Lung (tissue), 17 donors: ENCODE measurements at places on chromosomes 2 and 18. TPM values are rescaled to one million over a fixed set of nuclear protein-coding genes. Genes with fewer than 3 reads are reported as not detected.

Gene PEX13
- 22.2 TPM for total RNA-seq

DNA sequence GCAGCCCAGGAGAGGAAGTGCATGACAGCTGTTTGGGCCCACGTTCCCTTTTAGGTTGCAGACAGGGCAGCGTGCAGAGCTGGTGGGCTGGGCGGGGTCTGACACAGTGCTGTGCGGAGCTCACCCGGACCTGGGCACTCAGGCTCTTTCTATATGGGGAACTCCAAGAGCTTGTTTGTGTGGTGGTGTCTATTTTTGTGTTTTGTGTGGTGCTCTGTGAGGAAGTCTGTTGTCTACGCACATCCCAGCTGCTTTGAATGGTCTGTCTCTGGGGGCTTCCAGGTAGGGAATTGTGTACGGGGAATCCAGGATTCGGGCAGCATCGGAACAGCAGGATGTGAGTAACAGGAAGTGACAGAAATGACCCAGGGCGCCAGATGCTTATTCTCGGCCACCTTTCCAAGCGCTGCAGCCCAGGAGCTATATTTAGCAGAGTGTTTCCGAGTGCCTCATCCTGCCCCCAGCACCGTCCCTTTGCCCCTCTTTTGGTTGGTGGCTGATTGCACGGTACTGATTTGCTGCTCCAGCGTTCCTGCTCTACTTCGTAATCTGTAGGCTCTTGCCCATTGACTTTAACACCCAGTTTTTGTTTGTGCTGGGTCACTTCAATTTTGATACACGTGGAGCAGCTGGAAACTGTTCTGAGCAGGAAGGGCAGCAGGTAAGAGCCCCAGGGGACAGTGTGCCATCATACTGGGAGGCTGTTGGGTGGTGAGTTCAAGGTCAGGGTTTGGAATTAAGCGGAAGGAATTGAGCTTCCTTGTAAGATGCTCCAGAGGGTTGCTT lies 64.7 kb downstream of the DGKD start:
- H3K4me1 ChIP-seq: peaks cover 36% of the 10 kb centered on the region
- H3K4me3 ChIP-seq: no peak overlapping the region
- H3K27me3 ChIP-seq: no peaks in the 10 kb centered on the region
- H3K36me3 ChIP-seq: no peaks in the 10 kb centered on the region
- peak overlapping the region; percentile 92 for H3K27ac ChIP-seq

DNA sequence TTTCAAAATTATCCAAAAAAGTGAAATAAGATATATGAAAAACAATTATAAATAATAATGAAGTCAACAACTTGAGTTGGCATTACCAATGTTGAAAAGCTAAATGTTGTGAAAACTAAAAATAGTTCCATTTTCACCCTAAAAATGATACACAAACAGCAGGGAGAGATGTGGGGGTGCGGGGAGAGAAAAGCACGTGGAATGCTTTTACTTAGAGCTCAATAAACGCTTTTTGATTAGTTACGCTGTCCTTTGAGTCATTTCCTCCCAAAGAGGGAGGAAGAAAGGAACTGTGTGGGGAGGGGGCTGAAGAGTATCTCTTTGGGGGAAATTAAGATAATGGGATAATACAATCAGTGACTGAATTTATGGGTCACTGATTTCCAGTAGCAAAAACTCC lies 29.2 kb downstream of the ZNF521 start:
- H3K36me3 ChIP-seq: no peaks in the 10 kb centered on the region
- H3K4me1 ChIP-seq: peaks cover 26% of the 10 kb centered on the region
- no peak overlapping the region for H3K27ac ChIP-seq
- no peak for DNase-seq
- H3K27me3 ChIP-seq: no peaks in the 10 kb centered on the region

GRCh38 chr2:62217421-62217820 lies 21.5 kb downstream of the B3GNT2 start:
- no peak overlapping the region for H3K4me3 ChIP-seq
- H3K27ac ChIP-seq: peak overlapping the region; percentile 11
- DNase-seq: no peak
- H3K27me3 ChIP-seq: no peaks in the 10 kb centered on the region
- H3K4me1 ChIP-seq: no peaks in the 10 kb centered on the region

Gene ANKRD30BL
- not detected for total RNA-seq

Gene PASK
- 21.8 TPM for total RNA-seq

Gene GPR75
- total RNA-seq: 1.4 TPM

DNA sequence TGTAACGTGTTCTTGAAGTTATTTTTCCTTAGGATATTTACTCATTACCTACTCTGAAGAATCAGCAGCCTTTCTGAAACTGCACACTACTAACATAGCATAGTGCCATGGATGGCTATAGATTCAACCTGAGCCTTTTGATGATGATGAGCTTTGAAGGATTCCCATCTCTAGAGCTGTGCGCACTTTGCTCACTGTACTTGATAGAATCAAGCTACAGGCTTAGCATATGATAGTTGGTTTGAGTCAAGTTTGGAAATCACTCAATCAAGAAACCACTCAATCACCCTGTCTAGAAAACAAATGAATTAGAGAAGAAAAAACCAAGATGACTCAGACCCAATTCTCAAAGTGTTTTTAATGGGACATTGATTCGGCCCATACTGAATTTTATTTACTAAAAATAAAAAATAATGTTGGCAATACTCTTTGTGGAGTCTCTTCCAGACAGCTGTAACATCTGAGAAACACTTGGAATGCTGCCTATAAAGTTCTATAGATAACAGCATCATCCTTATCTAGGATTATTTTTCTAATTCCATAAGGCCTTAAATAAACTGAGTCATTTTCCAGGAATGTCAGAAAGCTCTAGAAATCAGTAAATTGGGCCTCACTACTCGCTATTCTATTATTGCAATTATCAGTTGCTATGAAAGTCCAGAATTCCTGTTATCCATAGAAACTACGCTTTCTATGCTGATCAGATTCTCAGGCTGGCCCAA lies 259.0 kb upstream of the ERBB4 start:
- no peak overlapping the region for H3K27ac ChIP-seq
- no peaks in the 10 kb centered on the region for H3K4me1 ChIP-seq
- DNase-seq: peak; percentile 32
- H3K36me3 ChIP-seq: no peaks in the 10 kb centered on the region
- H3K4me3 ChIP-seq: no peak overlapping the region
- no peaks in the 10 kb centered on the region for H3K27me3 ChIP-seq

DNA sequence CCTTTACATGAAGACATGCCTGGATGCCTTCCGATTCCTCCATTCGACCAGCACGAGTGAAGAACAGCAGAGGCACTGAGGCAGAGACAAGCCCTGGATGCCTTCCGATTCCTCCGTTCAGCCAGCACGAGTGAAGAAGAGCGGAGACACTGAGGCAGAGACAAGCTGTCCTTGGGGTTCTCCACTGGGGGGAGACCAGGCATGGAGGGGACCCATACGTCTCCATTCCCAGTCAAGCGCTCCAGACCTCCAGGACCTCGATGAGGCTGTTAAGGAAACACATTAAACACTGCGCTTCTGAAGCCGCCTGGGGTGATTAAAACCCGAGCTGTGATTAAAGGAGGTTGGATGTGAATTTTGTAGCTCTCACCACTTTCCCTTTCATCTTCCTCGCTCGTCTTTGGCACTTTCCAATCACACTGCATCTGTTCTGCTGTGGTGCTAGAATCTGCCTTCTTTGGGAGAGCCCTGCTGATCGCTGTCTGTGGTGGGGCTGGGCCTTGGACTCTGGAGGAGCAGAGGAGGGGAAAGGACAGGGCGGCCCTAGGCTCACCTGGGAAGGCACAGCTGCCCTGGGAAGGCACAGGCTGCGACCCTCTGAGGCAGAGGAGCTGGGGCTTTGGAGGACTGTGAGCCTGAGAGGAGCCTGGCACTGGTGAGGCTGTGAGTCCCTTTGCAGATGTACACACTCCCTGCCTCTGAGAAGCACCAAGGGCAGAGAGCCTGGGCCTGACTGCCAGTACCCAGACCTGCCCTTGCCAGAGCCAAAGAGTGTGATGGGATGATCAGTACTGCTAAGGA lies 463.1 kb upstream of the HS6ST1 start:
- no peaks in the 10 kb centered on the region for H3K36me3 ChIP-seq
- H3K4me3 ChIP-seq: no peak overlapping the region
- no peak overlapping the region for H3K27ac ChIP-seq
- DNase-seq: no peak
- no peaks in the 10 kb centered on the region for H3K27me3 ChIP-seq
- H3K4me1 ChIP-seq: no peaks in the 10 kb centered on the region

- H3K4me1 ChIP-seq: no peaks in the 10 kb centered on the region
- H3K4me3 ChIP-seq: no peak overlapping the region
- no peak overlapping the region for H3K27ac ChIP-seq
- H3K27me3 ChIP-seq: no peaks in the 10 kb centered on the region
- no peak for DNase-seq
Observed at GRCh38 chr2:161370981-161371380, 45.1 kb upstream of the TBR1 start.

DNA sequence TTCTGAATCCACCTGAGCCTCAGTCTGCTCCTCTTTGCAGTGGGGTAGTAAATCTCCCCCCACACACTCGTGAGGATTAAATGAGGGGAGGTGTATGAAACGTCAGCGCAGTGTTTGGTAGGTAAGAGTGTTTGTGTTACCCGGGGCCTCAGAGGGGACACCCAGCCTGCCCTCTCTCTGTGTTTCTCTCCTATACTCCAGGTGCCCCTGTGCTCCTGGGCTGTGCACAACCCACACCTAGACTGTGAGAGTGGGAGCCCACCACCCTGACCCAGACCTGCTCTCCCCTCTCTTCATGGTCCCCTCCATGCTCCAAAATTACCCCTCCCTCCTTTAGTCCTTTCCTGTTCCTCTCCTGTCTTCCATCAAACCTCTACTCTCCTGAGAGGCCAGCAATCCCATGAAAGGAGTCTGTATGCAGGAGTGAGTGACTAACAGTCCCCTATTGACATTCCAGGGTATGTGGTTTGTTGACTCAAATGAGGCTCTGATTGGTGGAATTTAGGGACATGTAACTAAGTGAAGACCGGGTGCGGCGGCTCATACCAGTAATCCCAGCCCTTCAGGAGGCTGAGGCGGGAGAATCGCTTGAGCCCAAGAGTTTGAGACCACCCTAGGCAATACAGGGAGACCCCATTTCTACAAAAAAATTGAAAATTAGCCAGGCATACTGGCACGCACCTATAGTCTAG lies 10.4 kb downstream of the CIB4 start:
- H3K36me3 ChIP-seq: no peaks in the 10 kb centered on the region
- H3K4me3 ChIP-seq: no peak overlapping the region
- no peak overlapping the region for H3K27ac ChIP-seq
- peak; percentile 54 for DNase-seq

- no peaks in the 10 kb centered on the region for H3K27me3 ChIP-seq
- H3K27ac ChIP-seq: no peak overlapping the region
- no peaks in the 10 kb centered on the region for H3K4me1 ChIP-seq
- peaks cover 2% of the 10 kb centered on the region for H3K36me3 ChIP-seq
- no peak overlapping the region for H3K4me3 ChIP-seq
Observed at GRCh38 chr2:3173031-3173430, 204.6 kb downstream of the EIPR1 start.

DNA sequence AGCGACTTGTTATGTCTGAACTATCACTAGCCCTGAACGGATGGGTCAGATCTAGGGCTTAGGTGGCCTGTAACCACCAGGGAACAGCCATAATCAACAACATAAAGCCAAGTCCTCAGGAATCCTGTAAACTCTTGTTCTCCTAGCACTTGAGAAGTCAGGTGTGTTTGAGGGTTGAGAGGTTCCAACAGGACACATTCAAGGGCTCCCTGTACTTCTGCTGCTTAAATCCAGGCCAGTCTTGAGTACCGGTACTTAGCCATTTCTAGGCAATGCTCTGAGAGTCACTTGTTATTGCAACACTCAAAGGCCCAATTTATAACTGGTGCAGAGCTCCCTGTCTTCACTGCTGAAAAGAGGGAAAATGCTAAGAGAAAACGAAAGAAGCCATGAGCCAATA lies 21.6 kb upstream of the SLC40A1 start:
- no peaks in the 10 kb centered on the region for H3K36me3 ChIP-seq
- no peaks in the 10 kb centered on the region for H3K27me3 ChIP-seq
- no peaks in the 10 kb centered on the region for H3K4me1 ChIP-seq
- no peak overlapping the region for H3K4me3 ChIP-seq
- peak; percentile 51 for DNase-seq

Gene CFAP210
- total RNA-seq: 3.3 TPM

Gene POMC
- 3.7 TPM for total RNA-seq

DNA sequence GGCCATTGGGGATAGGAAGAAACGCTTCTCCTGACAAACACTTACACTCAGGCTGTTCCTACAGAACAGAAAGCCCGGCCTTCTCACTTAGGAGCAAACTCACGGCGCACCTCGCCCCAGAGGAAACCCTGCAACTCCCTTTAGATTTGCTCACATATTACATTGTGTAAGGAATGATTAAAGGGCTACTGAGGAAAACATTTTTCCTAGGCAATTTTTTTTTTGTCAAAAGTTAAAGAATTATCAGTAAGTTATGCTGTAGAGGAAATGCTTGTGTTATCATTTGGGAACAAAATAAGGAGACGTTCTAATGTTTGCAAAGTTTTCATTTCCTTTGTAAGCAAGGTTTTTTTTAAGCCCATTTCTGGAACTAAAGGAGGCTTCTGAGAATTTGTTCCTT lies 264.1 kb downstream of the HDAC4 start:
- H3K4me3 ChIP-seq: no peak overlapping the region
- peaks cover 18% of the 10 kb centered on the region for H3K36me3 ChIP-seq
- H3K4me1 ChIP-seq: no peaks in the 10 kb centered on the region
- H3K27ac ChIP-seq: no peak overlapping the region
- DNase-seq: no peak

GRCh38 chr18:44541781-44542180 lies 138.9 kb upstream of the SETBP1 start:
- peaks cover 2% of the 10 kb centered on the region for H3K4me1 ChIP-seq
- H3K36me3 ChIP-seq: no peaks in the 10 kb centered on the region
- H3K27ac ChIP-seq: no peak overlapping the region
- no peak overlapping the region for H3K4me3 ChIP-seq

- no peak for DNase-seq
- H3K4me1 ChIP-seq: no peaks in the 10 kb centered on the region
- peak overlapping the region; percentile 81 for H3K27ac ChIP-seq
- H3K4me3 ChIP-seq: peak overlapping the region; percentile 59
Observed at GRCh38 chr2:70552501-70553333, 909 bp downstream of the TGFA start.

GRCh38 chr2:148926981-148927401 lies 52.0 kb downstream of the KIF5C start:
- no peak for DNase-seq
- no peaks in the 10 kb centered on the region for H3K36me3 ChIP-seq
- no peak overlapping the region for H3K27ac ChIP-seq
- H3K4me1 ChIP-seq: no peaks in the 10 kb centered on the region

Gene ALPI
- not detected for total RNA-seq

GRCh38 chr2:50693285-50693684 lies 338.6 kb downstream of the NRXN1 start:
- H3K4me3 ChIP-seq: no peak overlapping the region
- no peaks in the 10 kb centered on the region for H3K27me3 ChIP-seq
- H3K27ac ChIP-seq: no peak overlapping the region
- no peaks in the 10 kb centered on the region for H3K36me3 ChIP-seq
- no peak for DNase-seq

Gene G6PC2
- total RNA-seq: 0.37 TPM

GRCh38 chr2:36277146-36277808 lies 78.3 kb upstream of the CRIM1 start:
- H3K4me3 ChIP-seq: no peak overlapping the region
- H3K36me3 ChIP-seq: no peaks in the 10 kb centered on the region
- no peaks in the 10 kb centered on the region for H3K4me1 ChIP-seq
- H3K27me3 ChIP-seq: no peaks in the 10 kb centered on the region
